ENCODE measurements at places on chromosomes 1 and 21.

DNA sequence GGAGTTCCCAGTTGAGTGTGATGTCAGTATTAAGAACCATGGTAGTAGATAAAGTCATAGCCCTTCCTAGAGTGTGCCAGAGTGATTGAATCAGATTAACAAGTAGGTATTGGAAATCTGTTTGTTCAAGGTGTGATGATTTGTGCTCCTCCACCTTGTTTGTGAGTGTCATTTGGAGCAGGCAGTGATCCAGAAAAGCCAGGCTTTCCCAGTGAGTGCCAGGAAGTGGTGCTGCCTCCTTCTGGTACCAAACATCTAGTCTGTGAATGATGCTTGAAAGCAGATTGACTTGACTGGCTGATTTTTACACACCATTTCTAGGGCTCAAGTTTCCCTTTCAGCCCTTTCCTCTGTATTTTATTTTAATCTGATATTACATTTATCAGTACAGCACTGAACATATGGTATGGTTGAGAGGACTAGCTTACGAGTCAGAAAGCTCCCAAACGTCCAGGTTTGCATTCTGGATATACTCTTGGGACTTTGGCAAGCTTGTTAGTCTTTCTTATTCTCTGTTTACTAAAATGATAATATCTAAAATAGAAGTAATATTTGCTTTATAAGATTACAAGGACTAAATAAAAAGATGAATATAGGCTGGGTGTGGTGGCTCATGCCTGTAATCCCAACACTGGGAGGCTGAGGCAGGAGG lies 100.7 kb downstream of the PATJ start:
- no peak for DNase-seq

DNA sequence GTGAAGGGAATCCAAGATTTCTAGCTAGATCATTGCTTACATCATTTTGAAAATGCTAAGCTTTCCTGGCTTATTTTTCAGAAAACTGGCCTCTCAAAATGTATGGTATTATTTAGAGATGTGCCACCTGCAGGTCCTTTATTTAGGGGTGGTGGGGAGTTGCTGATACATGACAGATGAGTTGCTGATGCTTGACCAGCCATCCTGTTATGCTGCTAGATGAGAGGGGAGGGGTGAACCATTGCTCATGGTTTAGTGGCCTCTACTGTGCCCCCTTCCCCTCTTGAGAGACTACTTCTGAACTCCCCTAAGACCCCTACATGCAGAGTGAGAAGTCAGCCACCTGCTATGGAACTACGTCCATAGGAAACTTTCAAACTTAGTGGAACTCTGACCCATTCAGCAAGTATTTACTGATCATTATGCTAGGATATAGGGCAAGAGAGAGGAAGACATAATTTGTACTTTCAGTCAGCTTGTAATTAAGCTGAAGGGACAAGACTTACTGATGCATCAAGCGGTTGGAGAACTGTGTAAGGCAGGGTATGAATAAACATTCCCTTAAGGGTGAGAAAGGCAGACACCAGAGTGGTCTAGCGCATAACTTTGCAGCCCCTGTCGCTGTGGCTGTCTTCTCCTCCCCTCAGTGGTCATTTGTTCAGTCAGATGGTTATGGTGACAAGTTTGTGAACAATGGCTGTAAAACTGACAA lies 34.6 kb downstream of the SLAMF6 start:
- DNase-seq, result no peak

DNA sequence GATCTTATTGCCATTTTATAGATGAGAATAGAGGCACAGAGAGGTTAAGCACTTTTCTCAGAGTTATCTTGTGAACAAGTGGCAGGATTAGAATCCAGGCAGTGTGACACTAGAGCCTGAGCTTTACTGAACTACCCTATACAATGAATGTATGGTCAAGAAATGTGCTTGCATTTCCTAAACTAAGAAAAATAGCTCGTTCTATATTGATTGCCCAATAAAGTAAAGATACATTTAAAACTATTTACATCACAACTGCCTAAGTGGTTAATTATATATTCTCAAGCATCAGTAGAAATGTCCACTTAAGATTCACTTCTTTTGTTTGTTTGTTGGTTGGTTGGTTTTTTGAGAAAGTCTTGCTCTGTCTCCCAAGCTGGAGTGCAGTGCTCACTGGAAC lies 91.6 kb downstream of the ZFYVE9 start:
- no peak for DNase-seq

DNA sequence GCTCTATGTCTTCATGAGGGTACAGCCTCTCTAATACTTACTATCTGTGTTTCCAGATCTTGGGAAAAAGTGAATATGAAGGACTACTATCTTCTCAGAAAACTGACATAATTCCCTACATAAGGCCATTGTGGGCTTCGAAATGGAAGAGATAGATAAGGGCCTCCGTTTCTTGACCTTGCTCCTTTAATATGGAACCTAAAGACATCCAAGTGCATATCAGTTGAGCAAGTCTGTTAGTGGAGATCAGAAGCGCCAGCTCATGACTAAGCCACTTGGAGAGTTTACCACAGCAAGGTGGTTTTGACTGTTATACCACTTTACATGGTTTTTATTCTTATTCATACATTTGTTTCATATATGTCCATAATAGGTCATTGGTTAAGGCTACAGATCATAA lies 35.3 kb upstream of the FCER1A start:
- DNase-seq, result no peak

- DNase-seq, result peak; percentile 87
Observed at GRCh38 chr1:27099135-27099586, 55.8 kb downstream of the SLC9A1 start.

GRCh38 chr1:178388418-178389145 lies 108.2 kb downstream of the CLEC20A start:
- DNase-seq, result no peak

GRCh38 chr1:221886743-221887414 lies 145.0 kb upstream of the DUSP10 start:
- peak; percentile 67 for DNase-seq

- peak; percentile 27 for DNase-seq
Observed at GRCh38 chr1:22321917-22322316, 129.7 kb upstream of the ZBTB40 start.

GRCh38 chr1:147486876-147487656 lies 54.2 kb upstream of the BCL9 start:
- no peak for DNase-seq

GRCh38 chr1:243325305-243325890 lies 69.6 kb downstream of the SDCCAG8 start:
- no peak for DNase-seq

- DNase-seq, result peak; percentile 82
Observed at GRCh38 chr1:210407207-210407886, 78.6 kb downstream of the HHAT start.

DNA sequence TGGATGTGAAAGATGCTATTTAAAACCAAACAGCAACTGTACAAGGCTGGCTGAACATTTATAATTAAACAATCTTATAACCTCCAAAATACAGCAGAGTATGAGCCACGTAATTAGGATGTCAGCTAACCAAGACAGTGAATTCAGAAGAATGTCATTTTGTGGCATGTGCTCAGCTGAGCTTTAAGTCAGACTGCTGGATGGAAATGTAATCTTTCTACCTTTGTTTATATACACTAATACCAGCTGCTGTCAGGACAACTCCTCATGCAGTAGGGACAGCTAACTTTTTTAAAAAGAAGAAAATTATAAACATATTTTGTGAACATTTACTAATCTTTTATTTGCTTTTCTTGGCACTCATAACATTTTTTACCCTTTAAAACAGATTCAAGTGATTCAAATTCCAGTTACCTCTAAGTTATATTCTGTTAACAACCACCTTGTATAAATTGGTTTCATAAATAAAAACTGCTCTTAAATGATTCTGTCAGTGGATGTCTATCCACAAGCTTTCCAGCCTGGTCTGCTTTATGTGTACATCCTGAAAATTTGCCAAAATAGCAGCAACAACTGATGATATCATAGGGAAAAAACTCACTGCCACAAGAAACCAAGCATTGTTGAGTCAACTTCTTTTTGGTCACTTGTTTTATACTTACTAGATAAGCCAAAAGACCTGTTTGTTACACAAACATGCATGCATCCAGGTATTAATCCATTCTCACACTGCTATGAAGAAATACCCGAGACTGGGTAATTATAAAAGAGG lies 36.1 kb downstream of the DPH5 start:
- no peak for DNase-seq

DNA sequence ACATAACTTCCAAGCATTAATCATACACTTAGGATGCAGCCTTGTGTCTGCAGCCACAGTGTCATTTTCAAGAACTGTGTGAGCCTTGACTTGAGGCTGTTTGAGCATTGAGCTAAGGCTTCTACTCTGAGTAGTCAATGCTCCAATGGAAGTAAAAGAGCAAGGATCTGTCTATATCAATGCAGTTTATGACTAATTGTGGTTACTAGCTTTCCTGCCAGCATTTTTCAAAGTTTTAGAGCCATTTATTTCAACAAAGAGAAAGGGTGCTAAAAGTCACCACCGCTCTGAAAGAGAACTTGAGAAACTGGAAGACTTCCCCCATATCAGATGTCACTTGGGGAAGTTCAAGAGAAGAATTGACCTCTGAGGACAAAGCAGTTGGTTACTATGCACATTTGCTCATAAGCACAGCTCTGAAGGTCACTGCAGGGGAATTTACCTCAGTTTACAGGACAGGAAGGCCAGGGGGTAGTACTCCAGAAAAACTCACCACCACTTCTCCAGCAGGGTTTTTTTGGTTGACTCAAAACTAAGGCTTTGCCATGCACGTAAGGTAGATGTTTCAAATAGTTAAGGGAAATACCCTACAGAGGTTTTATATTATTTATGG lies 24.5 kb upstream of the RGS1 start:
- DNase-seq, result no peak

- DNase-seq, result no peak
Observed at GRCh38 chr1:212479188-212479587, 46.5 kb downstream of the NENF start.

GRCh38 chr1:246355411-246356230 lies 151.5 kb downstream of the SMYD3 start:
- DNase-seq, result no peak

- no peak for DNase-seq
Observed at GRCh38 chr1:40380817-40381216, 7.3 kb downstream of the SMAP2 start.

GRCh38 chr1:39901464-39901713 lies 328 bp downstream of the MYCL start:
- DNase-seq, result no peak

GRCh38 chr1:169696273-169697100 lies 14.9 kb downstream of the SELL start:
- DNase-seq, result no peak

- no peak for DNase-seq
Observed at GRCh38 chr1:215623162-215623561, 56.1 kb downstream of the KCTD3 start.

DNA sequence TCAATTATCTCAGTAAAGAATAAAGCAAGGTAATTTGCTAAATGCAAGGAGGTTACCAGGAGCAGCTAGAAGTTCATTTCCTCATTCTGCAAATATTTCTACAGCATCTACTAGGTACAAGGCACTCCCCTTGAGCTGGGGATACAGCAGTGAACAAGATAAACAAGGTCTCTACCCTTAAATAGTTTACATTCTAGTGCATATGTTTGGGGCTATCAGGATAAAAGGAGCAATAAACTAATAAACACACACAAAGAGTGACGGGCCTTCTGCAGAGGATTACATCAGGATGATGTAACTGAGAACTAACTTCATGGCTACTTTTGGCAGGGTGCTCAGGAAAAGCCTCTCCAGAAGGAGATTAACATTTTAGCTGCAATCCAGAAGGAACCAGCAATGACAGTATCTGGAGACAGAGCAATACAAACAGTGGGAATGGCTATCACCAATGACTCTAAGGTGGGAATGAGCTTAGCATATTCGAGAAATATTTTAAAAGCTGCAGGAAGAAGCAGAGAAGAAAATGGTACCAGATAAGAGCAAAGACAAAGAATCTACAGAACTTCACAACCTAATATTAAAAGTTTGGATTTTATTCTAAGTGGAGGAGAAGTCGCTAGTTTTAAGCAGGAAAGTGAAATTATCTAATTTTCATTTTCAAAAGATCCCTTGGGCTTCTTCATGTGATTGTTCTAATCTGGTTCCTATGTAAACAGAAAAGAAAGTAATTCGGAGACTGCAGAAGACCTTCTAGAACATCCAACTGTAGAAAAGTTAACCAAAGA lies 25.8 kb downstream of the TP53BP2 start:
- no peak for DNase-seq
